Activated naive CD8-positive, alpha-beta T cell treated with anti-CD3 and anti-CD28 coated beads, Interleukin-2, amount 50 U/mL, for 16 hours (primary cell): ENCODE measurements at places on chromosomes 2 and 18.

DNA sequence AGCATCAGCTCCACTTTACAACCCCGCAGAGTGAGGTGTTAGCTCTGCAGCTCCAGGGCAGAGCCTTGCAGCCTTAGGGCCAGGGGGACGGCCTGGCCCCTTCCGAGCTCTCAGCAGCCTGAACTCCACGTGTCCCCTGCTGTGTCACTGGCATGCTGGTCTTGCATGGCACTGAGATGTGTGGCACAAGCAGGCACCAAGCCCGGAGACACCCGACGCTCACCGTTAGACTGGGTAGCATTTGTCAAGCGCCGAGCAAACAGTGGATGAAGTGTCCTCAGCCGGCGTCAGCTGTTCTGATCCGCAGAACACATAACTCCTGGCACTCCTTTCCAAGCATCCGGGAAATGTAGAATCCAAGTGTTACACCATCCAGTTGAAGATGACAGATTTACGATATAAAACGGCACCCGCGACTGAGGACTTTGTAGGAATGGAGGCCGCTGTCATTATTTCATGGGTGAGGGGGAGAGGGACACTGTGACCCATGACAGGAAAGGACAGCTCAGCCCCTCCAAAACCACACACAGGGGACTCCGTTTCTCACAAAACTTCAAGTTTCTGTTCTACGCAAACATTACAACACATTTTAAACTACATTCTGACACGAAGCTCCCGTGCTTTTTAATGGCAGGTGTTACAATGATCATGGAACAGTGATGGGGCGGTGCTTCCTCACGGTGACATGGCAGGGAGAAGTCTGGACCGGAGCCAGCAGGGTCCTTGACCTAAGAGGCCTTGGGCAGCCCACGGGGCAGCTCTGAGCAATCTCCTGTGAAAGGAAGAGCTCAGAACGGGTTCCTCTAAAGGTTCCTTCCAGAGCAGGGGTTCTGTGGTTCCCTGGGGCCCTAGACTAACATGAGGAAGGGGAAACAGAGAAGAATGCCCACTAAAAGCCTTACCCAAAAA, 89.4 kb downstream of the HDAC4 start:
- DNase-seq: no peak

DNA sequence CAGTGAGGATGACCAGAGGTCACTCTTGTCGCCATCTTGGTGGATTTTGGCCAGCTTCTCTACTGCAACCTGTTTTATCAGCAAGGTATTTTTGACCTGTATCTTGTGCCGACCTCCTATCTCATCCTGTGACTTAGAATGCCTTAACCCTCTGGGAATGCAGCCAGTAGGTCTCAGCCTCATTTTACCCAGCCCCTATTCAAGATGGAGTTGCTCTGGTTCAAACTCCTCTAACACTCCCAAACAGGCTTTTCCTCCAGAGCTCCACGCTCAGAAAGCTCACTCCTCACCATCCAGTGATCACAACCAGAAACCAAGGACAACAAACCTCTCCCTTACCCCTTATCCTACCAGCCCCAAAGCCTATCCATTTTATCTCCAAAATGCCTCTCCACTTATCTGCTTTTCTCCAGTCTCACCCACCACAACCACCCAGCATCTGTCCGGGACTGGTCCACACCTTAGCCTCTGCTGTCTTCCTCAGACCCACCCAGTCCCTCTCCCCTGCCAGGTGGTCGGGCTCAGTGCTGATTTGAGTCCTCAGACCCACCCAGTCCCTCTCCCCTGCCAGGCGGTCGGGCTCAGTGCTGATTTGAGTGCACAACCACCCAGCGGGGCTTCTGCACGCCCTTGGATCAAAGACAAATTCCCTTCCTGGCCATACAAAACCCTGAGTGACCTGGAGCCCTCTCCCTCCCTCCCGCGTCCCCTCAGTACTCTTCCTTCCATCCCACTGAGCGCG, 11.7 kb upstream of the SMAD7 start:
- no peak for DNase-seq

DNA sequence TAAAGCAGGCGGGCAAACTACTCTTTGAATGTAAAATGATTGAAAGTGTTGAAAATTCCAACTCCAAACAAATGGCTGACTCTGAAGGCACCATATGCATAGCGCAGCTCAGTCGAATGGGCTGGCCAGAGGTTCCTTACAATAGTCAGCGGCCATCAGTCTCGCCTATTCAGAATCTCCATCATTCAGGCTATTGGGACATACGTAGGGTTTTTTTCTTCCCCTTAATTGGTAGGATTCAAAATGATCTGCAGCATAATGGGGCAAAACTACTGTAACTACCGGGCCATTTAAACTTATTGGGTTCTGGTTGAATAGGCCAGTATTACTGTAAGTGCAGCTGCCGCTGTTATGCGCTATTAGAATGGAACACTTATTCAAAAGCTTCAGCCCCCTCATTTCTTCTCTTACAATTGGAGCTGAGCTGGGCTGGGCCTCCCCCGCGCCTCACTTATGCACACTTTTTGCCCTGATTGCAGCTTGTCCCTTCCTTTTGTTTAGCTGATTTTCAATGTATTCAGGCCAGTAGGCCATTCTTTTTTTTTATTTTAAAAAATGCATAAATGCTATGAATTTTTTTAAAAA, 40.4 kb downstream of the SLC9A4 start:
- no peak for DNase-seq

DNA sequence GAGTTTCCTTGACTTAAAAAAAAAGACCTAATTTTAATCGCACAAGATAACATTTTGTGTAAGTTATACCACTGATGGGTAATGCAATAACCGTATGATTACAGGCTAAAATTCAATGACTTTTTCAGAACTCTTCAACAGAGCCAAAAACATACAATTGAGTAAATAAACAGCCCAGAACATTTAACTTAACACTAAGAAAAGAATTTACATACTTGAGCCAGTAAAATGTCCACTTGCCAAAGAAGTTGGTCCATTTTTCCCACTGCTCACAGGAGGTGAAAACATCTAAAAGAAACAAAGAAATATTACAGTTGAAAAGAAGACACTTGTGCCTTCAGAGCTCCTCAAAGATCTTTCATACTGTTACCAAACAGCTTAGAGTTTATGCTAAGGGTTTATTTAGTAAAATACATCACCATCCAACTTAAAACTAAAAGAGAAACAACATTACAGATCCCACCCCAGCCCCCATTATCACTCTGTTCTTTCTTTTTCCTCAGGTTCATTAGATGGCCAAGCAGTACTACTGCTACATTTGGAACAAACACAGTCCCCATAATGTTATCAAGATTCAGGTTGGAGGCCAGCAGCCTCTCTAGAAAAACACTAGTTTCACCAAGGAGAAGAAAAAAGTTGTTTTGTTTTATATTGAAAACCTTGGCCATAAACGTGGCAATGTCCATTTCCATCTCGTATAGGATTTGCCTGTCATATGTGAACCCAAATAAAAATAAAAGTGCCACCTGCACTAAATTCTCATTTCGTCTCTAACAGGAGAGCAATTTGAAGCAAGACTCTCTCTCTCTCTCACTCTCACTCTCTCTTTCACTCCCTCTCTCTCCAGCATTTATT, 2.7 kb downstream of the TCF4 start:
- no peak for DNase-seq

- no peak for DNase-seq
Measured at GRCh38 chr2:207288628-207289027, 122.9 kb upstream of the KLF7 start.
